ENCODE measurements at places on chromosomes 7 and 10.

GRCh38 chr7:102291056-102291915, 4.6 kb downstream of the SH2B2 start:
- no peak overlapping the region for H3K4me3 ChIP-seq
- H3K4me1 ChIP-seq, result peaks cover 6% of the 10 kb centered on the region
- DNase-seq, result peak; percentile 16
- H3K36me3 ChIP-seq, result no peaks in the 10 kb centered on the region

DNA sequence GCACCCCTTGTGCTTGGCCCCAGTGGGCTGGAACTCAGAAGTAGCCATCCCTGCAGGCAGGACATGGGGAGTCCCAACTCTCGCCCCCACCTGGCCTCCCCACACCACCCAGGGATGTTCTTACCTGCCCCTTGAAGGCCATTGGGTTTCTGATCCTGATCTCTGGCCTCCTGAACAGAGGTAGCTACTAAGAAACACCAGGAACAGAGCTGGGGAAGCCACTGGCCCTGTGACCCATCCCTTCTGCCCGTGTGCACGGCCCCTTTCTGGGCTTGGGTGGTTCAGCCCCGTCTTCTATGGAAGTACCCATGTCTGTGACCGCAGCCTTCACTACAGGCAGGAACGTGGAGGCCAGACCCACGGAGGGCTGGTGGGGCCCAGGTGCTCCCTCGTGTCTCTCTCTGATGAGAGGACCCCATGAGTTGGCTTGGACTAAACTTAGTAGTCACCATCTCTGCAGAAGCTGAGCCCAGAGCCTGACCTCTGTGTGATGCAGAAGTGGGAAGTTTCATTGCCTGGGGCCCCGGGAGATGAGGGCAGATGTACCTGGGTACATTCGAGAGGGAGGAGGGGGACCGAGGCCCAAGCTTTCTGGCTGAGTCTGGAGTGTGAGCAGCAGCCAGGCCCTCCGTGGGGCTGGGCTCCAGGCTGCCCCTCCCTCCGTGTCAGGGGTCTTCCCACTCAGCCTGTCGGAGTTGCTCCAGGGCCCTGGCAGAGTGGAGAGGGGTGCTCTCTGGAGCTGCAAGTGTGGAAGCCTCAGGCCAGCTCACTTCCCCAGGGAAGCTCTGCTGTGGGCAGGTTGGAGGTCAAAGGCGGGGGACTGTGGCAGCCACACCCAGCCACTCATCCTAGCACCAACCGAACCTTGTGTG, 81.0 kb downstream of the MKI67 start:
- peaks cover 28% of the 10 kb centered on the region for H3K4me1 ChIP-seq
- H3K4me3 ChIP-seq, result no peak overlapping the region
- H3K36me3 ChIP-seq, result peaks cover 11% of the 10 kb centered on the region
- no peak for DNase-seq
- no peak overlapping the region for H3K27ac ChIP-seq

- H3K4me1 ChIP-seq, result no peaks in the 10 kb centered on the region
- no peaks in the 10 kb centered on the region for H3K27me3 ChIP-seq
- no peaks in the 10 kb centered on the region for H3K36me3 ChIP-seq
- H3K4me3 ChIP-seq, result no peak overlapping the region
- DNase-seq, result no peak
Observed at GRCh38 chr7:45659496-45660139, 85.5 kb downstream of the ADCY1 start.

GRCh38 chr7:36192053-36192824, 39.2 kb downstream of the EEPD1 start:
- no peaks in the 10 kb centered on the region for H3K36me3 ChIP-seq
- no peak for DNase-seq
- no peaks in the 10 kb centered on the region for H3K4me1 ChIP-seq
- H3K4me3 ChIP-seq, result no peak overlapping the region

Measured in T-helper 2 cell treated with Interferon-gamma antibody and Interleukin-4, amounts not matched to agents 5 μg/mL and 100 μg/mL, for 36 hours (primary cell).